PC-3 (cell line): ENCODE measurements at places on chromosomes 5 and 9. TPM values are rescaled to one million over a fixed set of nuclear protein-coding genes. Genes with fewer than 3 reads are reported as not detected.
A peak's percentile ranks its signal among the peaks of the same experiment; 100 is the strongest.

DNA sequence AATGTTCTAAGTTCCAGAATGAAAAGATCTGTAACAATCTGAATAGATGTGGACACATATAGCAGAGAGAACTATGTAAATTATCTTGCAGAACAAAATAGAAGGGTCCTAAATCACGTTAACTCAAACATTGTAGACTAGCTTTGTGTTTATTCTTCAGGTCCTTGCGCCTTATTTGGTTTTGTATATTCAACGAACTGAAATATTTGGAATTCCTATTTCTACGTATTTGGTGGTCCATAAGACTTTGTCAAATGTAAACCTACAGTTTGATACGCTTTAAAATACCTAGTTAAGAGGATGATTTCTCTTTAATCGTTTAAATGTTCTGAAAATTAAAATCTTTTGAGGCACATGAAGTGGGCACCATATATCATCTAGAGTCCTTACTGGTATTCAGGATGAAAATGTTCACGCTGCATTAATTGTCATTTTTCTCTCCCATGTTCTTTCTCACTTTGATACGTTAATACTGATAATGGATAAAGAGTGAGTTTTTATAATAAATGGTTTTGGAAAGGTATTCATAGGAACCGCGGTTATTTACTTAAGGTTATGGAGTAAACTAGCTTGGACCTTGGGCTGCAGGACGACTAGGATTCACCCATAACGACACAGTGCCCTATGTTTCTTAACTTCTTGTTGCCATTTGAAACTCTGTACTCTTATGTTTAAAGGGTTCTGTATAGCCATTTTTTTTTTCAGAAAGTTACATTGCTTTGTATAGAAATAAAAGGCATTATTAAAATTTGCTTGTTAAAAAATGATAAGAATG lies 45.3 kb downstream of the NDFIP1 start:
- no peak overlapping the region for H3K4me3 ChIP-seq
- no peak for DNase-seq
- peaks cover 13% of the 10 kb centered on the region for H3K4me1 ChIP-seq
- H3K36me3 ChIP-seq, result no peaks in the 10 kb centered on the region
- H3K27me3 ChIP-seq, result no peaks in the 10 kb centered on the region
- H3K27ac ChIP-seq, result 0 out of 2 replicates have a peak overlapping the region, but pooled peaks have one; percentile 12

DNA sequence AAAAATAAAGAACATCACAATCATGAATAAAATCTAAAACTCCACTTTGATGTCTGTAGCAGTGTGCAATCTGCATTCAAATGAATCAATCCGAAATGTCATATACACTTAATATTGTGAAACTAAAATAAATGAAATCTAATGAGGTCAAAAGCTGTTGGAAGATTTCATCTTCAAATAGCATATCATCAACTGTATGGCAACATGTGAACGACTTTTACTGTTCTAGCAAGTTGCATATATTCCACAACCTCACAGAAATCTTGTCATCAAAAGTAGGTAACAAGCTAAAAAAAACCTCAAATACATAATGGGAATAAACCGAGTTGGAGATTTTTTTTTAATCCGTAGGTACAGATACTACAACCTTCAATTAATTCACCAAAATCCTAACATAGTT lies 1.2 kb downstream of the PTBP3 start:
- H3K4me1 ChIP-seq, result peaks cover 18% of the 10 kb centered on the region
- no peaks in the 10 kb centered on the region for H3K27me3 ChIP-seq
- peak; percentile 10 for DNase-seq
- peak overlapping the region; percentile 78; the same call in 1 of the 2 replicates for H3K27ac ChIP-seq

DNA sequence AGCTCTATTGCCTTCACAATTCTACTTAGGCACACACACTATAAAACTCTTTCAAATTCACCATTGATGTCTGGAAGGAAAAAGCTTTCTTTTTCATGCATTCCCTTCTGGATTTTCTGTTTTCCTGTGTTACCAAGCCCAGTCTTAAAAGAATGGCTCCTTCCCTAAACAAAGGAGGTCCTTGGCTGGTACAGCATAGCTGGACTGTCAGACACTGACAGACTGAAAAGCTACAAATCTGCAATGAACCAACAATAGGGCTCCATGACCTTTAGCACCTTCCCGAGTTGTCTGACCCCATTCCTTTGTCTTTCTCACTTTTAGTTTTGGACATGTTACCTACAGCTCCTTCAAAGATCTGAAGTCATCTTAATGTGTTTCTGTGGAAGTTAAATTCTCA lies 382.5 kb downstream of the TMEM161B start:
- no peaks in the 10 kb centered on the region for H3K36me3 ChIP-seq
- no peak for DNase-seq
- no peaks in the 10 kb centered on the region for H3K27me3 ChIP-seq
- H3K4me3 ChIP-seq, result no peak overlapping the region
- H3K4me1 ChIP-seq, result no peaks in the 10 kb centered on the region
- H3K27ac ChIP-seq, result no peak overlapping the region

- H3K27me3 ChIP-seq, result no peaks in the 10 kb centered on the region
- no peaks in the 10 kb centered on the region for H3K36me3 ChIP-seq
- no peaks in the 10 kb centered on the region for H3K4me1 ChIP-seq
- no peak for DNase-seq
Observed at GRCh38 chr5:54832045-54832444, 153.3 kb downstream of the ESM1 start.

- no peak for DNase-seq
- no peak overlapping the region for H3K4me3 ChIP-seq
- no peaks in the 10 kb centered on the region for H3K27me3 ChIP-seq
- H3K36me3 ChIP-seq, result no peaks in the 10 kb centered on the region
- no peak overlapping the region for H3K27ac ChIP-seq
Observed at GRCh38 chr9:99253772-99254431, 31.8 kb downstream of the SEC61B start.

- H3K36me3 ChIP-seq, result no peaks in the 10 kb centered on the region
- H3K27me3 ChIP-seq, result no peaks in the 10 kb centered on the region
- peaks cover 23% of the 10 kb centered on the region for H3K4me1 ChIP-seq
- DNase-seq, result no peak
- no peak overlapping the region for H3K4me3 ChIP-seq
- H3K27ac ChIP-seq, result no peak overlapping the region
Observed at GRCh38 chr5:92328584-92329259, 945.6 kb upstream of the ARRDC3 start.

GRCh38 chr9:69622676-69623075 lies 49.5 kb downstream of the APBA1 start:
- H3K27me3 ChIP-seq, result peaks cover 18% of the 10 kb centered on the region
- DNase-seq, result no peak
- no peaks in the 10 kb centered on the region for H3K4me1 ChIP-seq
- no peaks in the 10 kb centered on the region for H3K36me3 ChIP-seq
- no peak overlapping the region for H3K4me3 ChIP-seq

DNA sequence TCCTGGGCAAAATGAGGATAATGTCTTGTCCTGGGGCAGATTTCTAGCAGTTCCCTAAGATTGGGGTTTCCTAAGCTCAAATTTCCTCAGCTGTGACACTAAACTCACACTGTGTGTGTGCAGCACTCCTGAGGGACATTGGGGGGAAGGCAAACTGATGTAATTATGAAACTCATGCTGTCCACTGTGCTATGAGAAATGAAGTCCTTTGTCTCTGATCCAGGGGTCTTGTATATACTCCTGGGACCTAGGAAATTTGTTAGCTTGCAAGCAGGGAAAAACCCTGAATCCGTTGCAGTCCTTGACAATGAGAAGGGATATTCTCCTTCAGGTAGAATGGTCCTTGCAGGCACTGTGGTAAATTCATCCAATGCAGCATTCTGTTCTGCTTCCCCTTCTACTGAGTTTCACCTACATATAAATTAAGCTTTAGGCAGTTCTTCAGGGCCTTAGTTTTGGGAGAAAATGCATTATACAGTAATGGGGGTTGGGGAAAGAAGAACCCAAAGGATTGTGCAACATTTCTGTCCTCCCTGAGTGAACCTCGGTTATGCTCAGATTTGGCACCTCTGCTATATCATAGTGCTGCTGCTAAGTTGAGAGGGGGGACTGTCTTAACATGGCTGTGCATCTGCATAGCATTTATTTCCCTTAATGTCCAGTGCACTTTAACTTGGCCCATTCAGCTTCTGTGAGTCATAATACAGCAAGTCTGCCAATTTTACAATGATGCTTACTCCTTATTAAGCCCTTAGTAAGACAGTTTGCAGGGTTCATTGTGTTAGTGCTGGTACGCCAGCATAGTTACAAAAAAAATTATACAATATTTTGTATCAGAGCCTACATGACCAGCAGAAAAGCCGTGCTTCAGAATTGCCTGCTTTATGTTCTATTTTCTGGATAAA lies 80.2 kb downstream of the PJA2 start:
- peak; percentile 65 for DNase-seq
- no peak overlapping the region for H3K4me3 ChIP-seq
- H3K36me3 ChIP-seq, result no peaks in the 10 kb centered on the region
- H3K27ac ChIP-seq, result no peak overlapping the region
- no peaks in the 10 kb centered on the region for H3K27me3 ChIP-seq
- peaks cover 17% of the 10 kb centered on the region for H3K4me1 ChIP-seq

- no peak overlapping the region for H3K27ac ChIP-seq
- H3K4me3 ChIP-seq, result no peak overlapping the region
- DNase-seq, result no peak
Observed at GRCh38 chr5:136206361-136206760, 13.4 kb upstream of the SMIM32 start.

- no peaks in the 10 kb centered on the region for H3K27me3 ChIP-seq
- H3K27ac ChIP-seq, result no peak overlapping the region
- no peak overlapping the region for H3K4me3 ChIP-seq
- peaks cover 8% of the 10 kb centered on the region; the same call in 1 of the 2 replicates for H3K4me1 ChIP-seq
Observed at GRCh38 chr9:106930477-106930876, 67.5 kb downstream of the ZNF462 start.

DNA sequence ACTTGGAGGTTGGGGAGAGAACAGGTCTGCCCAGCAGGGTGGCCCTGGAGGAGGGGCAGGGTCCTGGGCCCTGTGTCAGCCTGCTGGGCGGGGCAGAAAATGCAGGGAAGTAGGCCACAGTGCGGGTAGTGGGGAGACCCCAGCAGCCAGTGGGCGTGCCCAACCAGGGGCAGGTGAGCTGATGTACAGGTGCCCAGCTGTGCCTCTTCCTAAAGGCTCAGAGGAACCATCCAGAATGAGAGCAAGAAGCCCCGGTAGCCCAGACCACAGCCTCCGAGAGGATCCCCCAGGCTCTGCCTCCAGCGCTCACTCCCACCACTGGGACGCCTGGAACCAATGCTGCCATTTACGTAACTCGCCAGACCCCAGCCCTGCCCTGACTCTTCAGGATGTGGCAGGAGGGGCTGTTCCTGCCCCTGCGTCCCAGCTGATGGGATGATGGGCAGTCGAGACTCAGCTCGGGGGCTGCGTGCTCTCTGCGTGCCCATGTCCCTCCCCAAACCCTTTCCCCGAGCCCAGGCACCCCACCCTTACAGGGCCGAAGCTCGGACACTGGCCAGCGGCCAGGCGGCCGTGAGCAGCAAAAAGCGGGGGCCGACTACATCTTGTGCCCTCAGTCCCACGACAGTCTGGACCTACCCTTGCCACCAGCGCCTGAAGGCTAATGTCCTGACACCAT lies 17.9 kb upstream of the QRFP start:
- DNase-seq, result no peak
- H3K27me3 ChIP-seq, result no peaks in the 10 kb centered on the region
- no peaks in the 10 kb centered on the region for H3K36me3 ChIP-seq
- no peak overlapping the region for H3K4me3 ChIP-seq
- H3K27ac ChIP-seq, result no peak overlapping the region
- H3K4me1 ChIP-seq, result peaks cover 11% of the 10 kb centered on the region

GRCh38 chr9:137785704-137786161 lies 91.8 kb upstream of the CACNA1B start:
- no peaks in the 10 kb centered on the region for H3K27me3 ChIP-seq
- H3K27ac ChIP-seq, result no peak overlapping the region
- H3K36me3 ChIP-seq, result peaks cover 4% of the 10 kb centered on the region; the same call in 1 of the 2 replicates
- no peak for DNase-seq
- H3K4me3 ChIP-seq, result no peak overlapping the region

DNA sequence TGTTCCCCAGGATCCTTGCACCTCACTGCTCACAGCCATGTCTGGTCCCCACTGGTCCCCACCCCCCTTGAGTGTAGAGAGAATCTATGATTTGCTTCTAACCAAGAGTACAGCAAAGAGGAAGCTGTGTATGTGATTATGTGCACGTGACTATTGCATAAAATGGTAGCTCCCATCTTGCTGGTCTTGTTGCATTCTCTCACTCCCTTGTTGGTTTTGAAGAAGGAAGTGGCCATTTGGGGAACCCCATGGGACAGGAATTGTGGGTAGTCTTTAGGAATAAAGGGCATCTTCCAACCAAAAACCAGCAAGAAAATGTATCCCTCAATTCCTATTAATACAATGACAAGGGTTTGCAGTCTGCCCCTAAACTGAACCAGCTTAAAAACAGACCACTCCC lies 5.2 kb upstream of the FCN2 start:
- peaks cover 8% of the 10 kb centered on the region for H3K27me3 ChIP-seq
- H3K36me3 ChIP-seq, result no peaks in the 10 kb centered on the region
- no peaks in the 10 kb centered on the region for H3K4me1 ChIP-seq
- DNase-seq, result no peak

DNA sequence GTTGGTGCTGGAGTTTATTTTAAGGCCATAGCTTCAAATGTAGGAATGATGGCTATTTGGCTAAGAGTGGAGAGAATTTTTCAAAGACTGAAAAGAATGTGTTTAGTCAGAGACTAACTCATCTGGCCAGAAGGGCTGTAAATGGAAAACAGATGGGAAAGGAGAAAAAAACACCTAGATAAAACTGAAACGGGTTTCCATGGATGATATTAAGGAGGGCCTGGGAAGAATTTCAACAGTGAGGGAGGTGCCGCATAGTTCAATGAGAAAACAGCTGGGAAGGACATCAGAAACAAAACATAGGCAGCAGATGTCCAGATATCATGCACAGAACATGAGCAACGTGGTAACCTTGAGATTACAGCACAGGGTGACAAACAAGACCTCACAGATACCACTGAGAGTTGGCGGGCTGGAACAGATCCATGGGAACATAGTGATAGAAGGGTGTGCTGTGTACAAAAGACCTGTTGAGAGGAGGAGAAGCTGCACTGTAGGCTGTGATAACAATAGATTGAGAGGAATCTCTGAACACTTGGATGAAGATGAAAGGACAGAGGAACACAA lies 31.2 kb upstream of the RAD23B start:
- H3K4me1 ChIP-seq, result peaks cover 15% of the 10 kb centered on the region
- no peaks in the 10 kb centered on the region for H3K27me3 ChIP-seq
- H3K27ac ChIP-seq, result no peak overlapping the region
- DNase-seq, result no peak
- H3K36me3 ChIP-seq, result no peaks in the 10 kb centered on the region
- no peak overlapping the region for H3K4me3 ChIP-seq

DNA sequence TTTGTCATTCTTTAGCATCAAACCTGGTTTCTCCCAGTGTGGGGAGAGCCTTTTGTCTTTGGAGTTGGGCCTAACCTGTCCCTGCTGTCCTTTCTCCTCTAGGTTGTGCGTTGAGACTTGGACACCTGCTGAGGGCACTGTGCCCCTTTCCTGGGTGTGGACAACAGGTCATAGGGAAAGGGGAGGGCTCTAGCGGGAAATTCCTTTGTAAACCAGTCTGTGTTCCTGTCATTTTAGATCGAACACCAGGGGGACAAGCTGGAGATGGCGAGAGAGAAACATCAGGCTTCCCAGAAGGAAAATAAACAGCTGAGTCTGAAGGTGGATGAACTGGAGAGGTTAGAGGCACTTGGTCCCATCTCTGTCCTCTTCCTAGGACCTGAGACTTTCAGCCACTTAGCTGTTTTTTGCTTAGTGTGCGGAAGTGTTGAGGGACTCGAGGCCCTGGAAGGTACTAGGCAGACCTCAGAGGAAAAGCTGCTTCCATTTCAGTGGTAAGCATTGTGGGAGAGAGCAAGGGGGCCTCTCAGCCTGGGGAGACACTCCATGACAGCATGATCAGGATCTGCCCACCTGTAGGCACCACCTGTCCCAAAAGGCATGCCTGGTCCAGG lies 8.6 kb upstream of the GLE1 start:
- H3K4me3 ChIP-seq, result no peak overlapping the region
- H3K36me3 ChIP-seq, result peaks cover 2% of the 10 kb centered on the region; the same call in 1 of the 2 replicates
- no peak overlapping the region for H3K27ac ChIP-seq

GGTA1 gene
- total RNA-seq, result not detected in 2 replicates

FBXW2 gene
- total RNA-seq, result 25.0 and 30.5 TPM in 2 replicates

SURF1 gene
- 15.7 and 28.1 TPM in 2 replicates for total RNA-seq

ARHGEF28 gene
- 24.2 and 25.7 TPM in 2 replicates for total RNA-seq
